ENCODE measurements at places on chromosomes 11 and 22. TPM values are rescaled to one million over a fixed set of nuclear protein-coding genes. Genes with fewer than 3 reads are reported as not detected.

DNA sequence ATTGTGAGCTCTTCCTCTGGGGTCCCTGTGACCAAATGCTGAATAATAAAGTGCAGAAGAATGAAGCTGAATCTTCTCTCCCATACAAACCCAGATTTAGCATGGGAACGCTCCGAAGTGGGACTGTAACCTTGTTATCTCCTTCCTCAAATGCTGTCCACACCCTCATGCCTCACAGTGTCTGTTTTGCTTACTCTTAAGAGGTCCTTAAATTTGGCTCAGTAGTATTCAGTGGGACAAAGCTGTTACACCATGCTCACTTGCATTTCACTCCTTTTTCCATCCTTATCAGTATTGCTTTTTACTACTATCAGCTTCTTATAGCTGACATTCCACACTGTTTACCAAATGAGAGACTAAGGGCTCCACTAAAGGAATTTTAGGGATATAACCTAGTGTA is 13.8 kb upstream of the AMOTL1 start:
- no peak for DNase-seq

GRCh38 chr11:12794576-12795230 is 120.5 kb downstream of the TEAD1 start:
- DNase-seq = no peak

The TUT1 gene
- 7.7 TPM for total RNA-seq

GRCh38 chr22:28867191-28867590 is 16.2 kb upstream of the ZNRF3 start:
- no peak for DNase-seq

GRCh38 chr22:44861245-44861644 is 108.9 kb downstream of the ARHGAP8 start:
- no peak for DNase-seq
